ENCODE measurements at places on chromosomes 3 and 15. TPM values are rescaled to one million over a fixed set of nuclear protein-coding genes. Genes with fewer than 3 reads are reported as not detected.

DNA sequence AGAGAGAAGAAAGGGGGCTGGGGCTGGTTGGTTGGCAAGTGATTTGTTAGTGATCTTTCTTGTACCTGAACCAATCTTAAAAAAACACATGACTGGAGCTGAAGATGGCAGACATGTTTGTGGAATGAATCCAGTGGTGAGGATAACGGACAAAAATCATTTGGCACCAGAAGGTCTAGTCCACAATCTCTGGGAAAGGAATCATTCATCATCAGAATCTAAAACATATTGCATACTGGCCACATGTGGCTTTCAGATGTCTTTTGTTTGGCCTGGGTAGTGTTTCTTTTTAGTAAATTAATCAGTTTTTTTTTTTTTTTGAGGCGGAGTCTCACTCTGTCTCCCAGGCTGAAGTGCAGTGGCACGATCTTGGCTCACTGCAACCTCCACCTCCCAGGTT lies 5.0 kb downstream of the NEK11 start:
- H3K4me1 ChIP-seq: peaks cover 9% of the 10 kb centered on the region
- H3K27ac ChIP-seq: no peak overlapping the region
- H3K4me3 ChIP-seq: no peak overlapping the region
- no peak for DNase-seq

The ARF4 gene
- 64.9 TPM for total RNA-seq

DNA sequence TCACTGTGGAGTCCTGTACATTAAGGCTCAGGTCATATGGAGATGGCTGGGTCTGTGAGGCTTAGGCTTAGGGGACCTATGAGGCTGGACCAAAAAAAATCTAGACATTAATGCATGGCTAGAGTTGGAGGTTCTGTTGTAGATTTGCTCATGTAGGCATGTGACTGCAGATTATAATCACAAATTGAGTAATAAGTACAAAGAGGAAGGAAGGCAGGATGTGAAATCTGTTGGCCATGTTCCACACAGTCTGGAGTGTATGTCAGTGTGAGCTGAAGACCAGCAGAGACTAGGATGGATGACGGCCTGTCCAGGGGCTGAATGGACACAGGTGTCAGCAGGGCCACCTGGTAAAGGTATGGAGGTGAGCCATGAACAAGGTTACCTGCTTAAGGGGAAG lies at the start of gene ST3GAL6:
ST3GAL6 (plus strand) TSS at position 265 of the 400 bp plus-strand sequence. CDS start 5,101 bp downstream, outside the sequence.
- H3K36me3 ChIP-seq: no peaks in the 10 kb centered on the region
- H3K27me3 ChIP-seq: peaks cover 45% of the 10 kb centered on the region
- DNase-seq: no peak
- no peak within 1 kb of the TSS for H3K27ac ChIP-seq
- H3K4me3 ChIP-seq: no peak within 1 kb of the TSS
- no peaks in the 10 kb centered on the region for H3K4me1 ChIP-seq

GRCh38 chr3:107662586-107662985 lies 139.8 kb downstream of the BBX start:
- H3K27me3 ChIP-seq: no peaks in the 10 kb centered on the region
- no peak overlapping the region for H3K27ac ChIP-seq
- H3K4me3 ChIP-seq: no peak overlapping the region

DNA sequence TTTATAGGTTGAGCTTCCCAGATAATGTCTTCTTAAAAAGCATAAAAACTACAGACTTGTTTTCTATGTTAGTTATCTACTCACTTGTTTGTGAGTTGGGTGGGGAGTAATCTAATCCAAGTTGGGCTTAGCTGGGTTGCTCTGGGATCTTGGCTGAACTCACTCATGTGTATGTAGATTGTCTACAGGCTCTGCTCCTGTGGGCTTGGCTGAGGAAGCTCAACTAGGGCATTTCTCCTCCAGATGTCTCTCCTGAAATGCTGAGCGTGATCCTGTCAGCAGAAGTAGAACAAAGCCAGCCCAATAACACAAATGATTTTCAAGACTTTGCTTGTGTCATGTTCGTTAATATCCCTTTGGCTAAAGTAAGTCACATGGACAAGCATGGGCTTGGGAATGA lies 17.3 kb downstream of the KCNH8 start:
- H3K4me1 ChIP-seq: no peaks in the 10 kb centered on the region
- H3K4me3 ChIP-seq: no peak overlapping the region
- peaks cover 4% of the 10 kb centered on the region for H3K27me3 ChIP-seq
- no peak for DNase-seq
- H3K27ac ChIP-seq: no peak overlapping the region

GRCh38 chr3:1971780-1972179 lies 126.9 kb upstream of the CNTN4 start:
- no peak overlapping the region for H3K27ac ChIP-seq
- H3K36me3 ChIP-seq: no peaks in the 10 kb centered on the region
- no peaks in the 10 kb centered on the region for H3K4me1 ChIP-seq
- no peak overlapping the region for H3K4me3 ChIP-seq
- no peak for DNase-seq

GRCh38 chr3:133468251-133468721 lies 68.4 kb downstream of the BFSP2 start:
- peaks cover 14% of the 10 kb centered on the region for H3K4me1 ChIP-seq
- no peak for DNase-seq
- H3K4me3 ChIP-seq: no peak overlapping the region
- no peak overlapping the region for H3K27ac ChIP-seq
- H3K27me3 ChIP-seq: no peaks in the 10 kb centered on the region

DNA sequence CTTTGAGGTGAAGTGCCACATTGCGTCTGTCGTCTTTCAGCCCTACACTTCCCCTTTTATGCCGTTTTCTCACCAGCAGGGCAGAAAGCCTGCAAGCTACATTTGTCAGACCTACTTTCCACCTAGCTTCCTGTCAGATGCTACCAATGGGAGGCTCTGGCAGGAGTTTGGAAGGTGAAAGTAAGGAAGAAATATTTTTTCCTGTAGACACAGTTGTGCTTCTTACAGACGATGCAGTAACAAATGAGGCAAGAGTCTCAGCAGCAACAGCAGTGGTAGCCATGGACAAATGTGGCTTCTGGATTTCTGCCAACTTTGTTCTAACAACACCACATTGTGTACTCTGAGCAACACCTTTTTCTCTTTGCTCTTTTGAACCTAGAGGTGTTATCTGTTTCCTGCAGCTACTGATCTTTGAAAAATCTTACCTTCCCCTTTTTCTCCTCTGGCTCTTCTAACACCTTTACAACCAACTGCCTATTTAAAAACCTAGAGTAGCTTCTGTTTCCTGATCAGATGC lies 70.6 kb upstream of the STT3B start:
- DNase-seq: peak; percentile 32
- no peak overlapping the region for H3K4me3 ChIP-seq
- no peaks in the 10 kb centered on the region for H3K27me3 ChIP-seq

The ADGRG7 gene
- total RNA-seq: not detected

The RPP25 gene
- 5.0 TPM for total RNA-seq

GRCh38 chr15:85091990-85092389 lies 110.3 kb downstream of the PDE8A start:
- H3K27ac ChIP-seq: no peak overlapping the region
- H3K4me3 ChIP-seq: no peak overlapping the region
- H3K27me3 ChIP-seq: no peaks in the 10 kb centered on the region
- DNase-seq: no peak
- no peaks in the 10 kb centered on the region for H3K4me1 ChIP-seq
- peaks cover 24% of the 10 kb centered on the region for H3K36me3 ChIP-seq

GRCh38 chr3:192710366-192710765 lies 17.0 kb downstream of the FGF12 start:
- H3K27me3 ChIP-seq: no peaks in the 10 kb centered on the region
- no peaks in the 10 kb centered on the region for H3K4me1 ChIP-seq
- H3K36me3 ChIP-seq: no peaks in the 10 kb centered on the region
- H3K4me3 ChIP-seq: no peak overlapping the region

GRCh38 chr3:171160325-171160724 lies 133.8 kb upstream of the SLC2A2 start:
- H3K4me1 ChIP-seq: peaks cover 6% of the 10 kb centered on the region
- H3K36me3 ChIP-seq: peaks cover 72% of the 10 kb centered on the region
- H3K27ac ChIP-seq: no peak overlapping the region
- no peak for DNase-seq

DNA sequence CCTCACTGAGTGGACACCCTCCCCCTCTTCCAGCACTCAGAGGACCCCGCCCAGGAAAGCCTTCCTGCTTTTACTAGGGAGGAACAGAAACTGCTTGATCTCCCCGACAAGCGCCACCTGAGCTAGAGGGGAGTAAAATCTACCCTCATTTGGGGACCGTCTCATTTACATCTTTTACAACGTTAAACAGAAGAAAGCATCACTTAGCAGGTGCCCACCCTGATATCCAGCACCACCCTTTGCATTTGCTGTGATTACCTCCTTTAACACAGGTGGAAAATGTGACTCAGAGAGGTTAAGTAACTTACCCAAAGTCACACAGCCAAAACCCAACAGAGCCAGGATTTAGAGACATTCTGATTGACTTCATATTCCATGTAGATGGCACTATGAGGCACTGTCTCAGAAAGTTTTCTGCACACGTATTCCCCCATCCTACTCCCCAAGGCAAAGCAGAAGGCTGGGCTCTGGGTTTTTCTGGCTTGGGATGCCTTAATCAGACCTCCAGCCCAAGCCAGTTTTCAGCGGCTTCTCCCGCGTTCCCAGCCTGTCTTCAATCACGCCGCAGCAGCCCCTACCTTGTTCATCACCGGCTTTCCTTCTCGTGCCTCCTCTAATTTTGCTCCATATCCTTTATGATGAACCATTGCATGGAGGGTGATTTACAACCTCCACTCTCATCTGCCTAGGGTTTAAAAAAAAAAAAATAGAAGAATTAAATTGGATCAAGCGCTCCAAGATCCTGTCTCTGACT lies 314.6 kb upstream of the PROK2 start:
- peaks cover 5% of the 10 kb centered on the region for H3K27me3 ChIP-seq
- no peaks in the 10 kb centered on the region for H3K36me3 ChIP-seq
- peak overlapping the region; percentile 23 for H3K4me3 ChIP-seq
- no peak overlapping the region for H3K27ac ChIP-seq
- peaks cover 29% of the 10 kb centered on the region for H3K4me1 ChIP-seq

DNA sequence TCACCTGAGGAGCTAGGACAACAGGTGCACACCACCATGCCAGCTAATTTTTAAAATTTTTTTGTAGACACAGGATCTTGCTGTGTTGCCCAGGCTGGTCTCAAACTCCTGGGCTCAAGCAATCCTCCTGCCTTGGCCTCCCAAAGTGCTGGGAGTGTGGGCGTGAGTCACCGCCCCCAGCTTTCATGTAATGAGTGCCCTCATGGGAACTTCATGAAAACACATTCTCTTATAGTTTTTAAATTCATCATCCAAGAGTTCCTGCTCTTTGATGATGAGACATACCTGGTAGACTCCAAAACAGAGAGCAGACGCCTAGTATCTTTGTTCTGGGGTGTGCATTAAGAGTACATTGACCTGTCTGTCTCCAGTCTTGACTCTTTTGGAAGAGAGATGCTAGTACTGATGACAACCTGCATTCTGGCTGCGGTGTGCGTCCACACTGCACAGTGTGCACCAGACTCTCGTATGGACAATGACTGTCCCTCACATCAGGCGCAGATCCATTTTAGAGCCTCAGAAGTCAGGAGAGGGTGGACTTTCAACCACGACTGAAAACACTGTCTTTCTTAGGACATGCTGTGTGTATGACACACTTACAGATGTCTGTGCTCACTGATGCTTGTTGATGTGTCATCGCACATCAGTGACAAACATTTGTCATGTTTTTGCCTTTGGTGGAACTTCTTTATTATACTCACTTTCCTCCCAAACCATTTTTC lies 2.0 kb downstream of the NRROS start:
- H3K4me1 ChIP-seq: peaks cover 71% of the 10 kb centered on the region
- H3K27me3 ChIP-seq: no peaks in the 10 kb centered on the region
- peaks cover 60% of the 10 kb centered on the region for H3K36me3 ChIP-seq
- peak overlapping the region; percentile 73 for H3K4me3 ChIP-seq

DNA sequence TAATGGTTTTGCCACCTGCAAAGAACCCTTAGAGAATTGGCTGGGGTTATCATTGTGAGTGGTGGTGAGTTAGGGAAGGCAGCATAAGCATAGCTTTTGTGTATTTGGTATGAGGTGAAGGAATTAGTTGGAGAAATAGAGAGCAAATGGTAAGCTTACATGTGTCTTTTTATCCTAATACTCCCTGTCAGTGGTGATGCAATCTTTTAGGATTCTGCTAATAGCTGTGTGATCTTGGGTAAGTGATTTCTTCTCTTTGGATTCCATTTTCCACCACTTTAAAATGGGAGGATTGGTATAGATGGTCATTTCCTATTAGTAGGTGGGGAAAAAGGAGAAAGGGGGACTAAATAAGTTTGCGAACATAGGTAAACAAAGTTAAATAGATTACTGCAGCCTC lies 30.9 kb downstream of the PIAS1 start:
- no peak for DNase-seq
- H3K27ac ChIP-seq: no peak overlapping the region
- H3K36me3 ChIP-seq: peaks cover 13% of the 10 kb centered on the region
- no peak overlapping the region for H3K4me3 ChIP-seq

GRCh38 chr3:148763986-148764935 lies 63.4 kb upstream of the CPB1 start:
- no peak for DNase-seq
- H3K27me3 ChIP-seq: no peaks in the 10 kb centered on the region
- no peak overlapping the region for H3K27ac ChIP-seq
- no peaks in the 10 kb centered on the region for H3K4me1 ChIP-seq
- no peak overlapping the region for H3K4me3 ChIP-seq
- H3K36me3 ChIP-seq: no peaks in the 10 kb centered on the region

The OR5K3 gene
- total RNA-seq: not detected

- peaks cover 2% of the 10 kb centered on the region for H3K36me3 ChIP-seq
- no peak overlapping the region for H3K27ac ChIP-seq
- H3K27me3 ChIP-seq: peaks cover 19% of the 10 kb centered on the region
Measured at GRCh38 chr15:59306520-59307164, 66.0 kb downstream of the MYO1E start.

- H3K27ac ChIP-seq: peak overlapping the region; percentile 69
- no peaks in the 10 kb centered on the region for H3K27me3 ChIP-seq
- H3K36me3 ChIP-seq: no peaks in the 10 kb centered on the region
- H3K4me3 ChIP-seq: peak overlapping the region; percentile 25
- H3K4me1 ChIP-seq: peaks cover 54% of the 10 kb centered on the region
- peak; percentile 87 for DNase-seq
Measured at GRCh38 chr15:42608110-42608531, 32.7 kb downstream of the STARD9 start.

DNA sequence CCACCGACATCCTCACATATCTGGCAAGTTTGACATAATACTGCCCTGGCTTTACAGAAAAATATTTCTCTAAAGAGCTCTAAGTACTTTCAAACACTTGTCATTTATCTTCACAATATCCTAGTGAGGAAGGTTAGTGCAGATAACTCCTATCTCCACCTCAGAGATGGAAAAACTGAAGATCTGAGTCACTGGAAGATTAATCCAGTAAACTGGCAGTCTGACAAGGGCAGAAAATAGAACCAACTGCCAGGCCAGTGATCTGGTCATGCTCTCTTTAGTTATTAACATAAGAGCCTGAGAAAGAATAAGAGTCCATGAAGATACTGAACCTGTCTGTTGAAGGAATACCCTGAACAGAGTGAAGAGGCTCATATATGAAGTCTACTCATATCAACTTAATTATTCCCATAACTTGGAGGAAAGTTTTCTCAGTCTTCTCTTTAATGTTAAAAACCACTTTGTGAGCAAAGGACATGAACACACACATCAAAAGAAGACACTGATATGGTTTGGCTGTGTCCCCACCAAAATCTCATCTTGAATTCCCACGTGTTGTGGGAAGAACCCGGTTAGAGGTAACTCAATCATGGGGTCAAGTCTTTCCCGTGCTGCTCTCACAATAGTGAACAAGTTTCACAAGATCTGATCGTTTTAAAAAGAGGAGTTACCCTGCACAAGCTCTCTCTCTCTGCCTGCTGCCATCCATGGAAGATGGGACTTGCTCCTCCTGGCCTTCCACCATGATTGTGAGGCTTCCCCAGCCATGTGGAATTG lies 61.4 kb downstream of the GOLIM4 start:
- no peaks in the 10 kb centered on the region for H3K4me1 ChIP-seq
- H3K27me3 ChIP-seq: peaks cover 2% of the 10 kb centered on the region
- no peaks in the 10 kb centered on the region for H3K36me3 ChIP-seq
- no peak overlapping the region for H3K27ac ChIP-seq
- no peak for DNase-seq

The ARL13B gene
- 9.8 TPM for total RNA-seq

The LMOD3 gene
- total RNA-seq: not detected

The PLCB2 gene
- total RNA-seq: 140 TPM
